ENCODE measurements at places on chromosomes 5 and 9.

DNA sequence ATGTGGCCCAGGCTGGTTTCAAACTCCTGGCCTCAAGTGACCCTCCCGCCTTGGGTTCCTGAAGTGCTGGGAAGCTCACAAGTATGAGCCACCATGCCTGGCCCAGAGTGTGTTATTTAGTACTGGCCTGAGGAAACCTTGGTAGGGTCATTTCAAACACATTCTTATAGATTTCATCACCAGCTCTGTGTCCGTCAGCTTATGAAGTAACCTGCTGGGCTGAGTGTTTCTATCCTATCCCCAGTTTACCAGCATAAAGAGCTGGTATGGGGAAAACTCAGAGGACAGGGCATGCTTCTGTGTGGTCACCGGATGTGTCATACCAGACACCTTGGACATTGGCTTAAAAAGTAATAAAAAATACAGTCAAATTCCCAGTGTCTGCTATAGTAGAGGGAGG lies 45.3 kb downstream of the PTPN3 start:
- H3K27ac ChIP-seq = no peak overlapping the region
- H3K27me3 ChIP-seq = no peaks in the 10 kb centered on the region
- H3K36me3 ChIP-seq = no peaks in the 10 kb centered on the region
- no peaks in the 10 kb centered on the region for H3K4me1 ChIP-seq

DNA sequence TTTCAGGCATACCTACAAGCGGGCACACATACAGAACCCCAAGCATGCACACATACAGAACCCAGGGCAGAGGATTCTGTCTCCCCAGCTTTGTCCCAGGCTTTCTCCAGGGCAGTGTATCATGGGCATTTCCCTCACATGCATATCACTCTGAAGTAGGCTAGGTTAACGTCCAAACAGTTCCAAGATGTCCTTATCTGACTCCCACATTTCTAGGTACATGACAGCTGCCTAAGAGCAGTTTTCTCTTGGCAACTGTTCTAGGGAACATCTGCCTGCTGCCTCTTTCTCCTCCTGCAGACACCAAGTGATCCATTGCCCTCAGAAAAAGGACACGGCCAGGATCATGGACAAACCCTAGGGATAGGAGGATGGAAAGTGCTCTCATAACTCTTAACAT lies 84.9 kb upstream of the NR3C1 start:
- no peak overlapping the region for H3K27ac ChIP-seq
- H3K4me3 ChIP-seq = no peak overlapping the region
- no peaks in the 10 kb centered on the region for H3K27me3 ChIP-seq
- H3K36me3 ChIP-seq = no peaks in the 10 kb centered on the region
- no peak for DNase-seq
- no peaks in the 10 kb centered on the region for H3K4me1 ChIP-seq

- no peaks in the 10 kb centered on the region for H3K36me3 ChIP-seq
- no peak overlapping the region for H3K4me3 ChIP-seq
- no peak overlapping the region for H3K27ac ChIP-seq
Measured at GRCh38 chr5:36172599-36172998, 20.7 kb downstream of the SKP2 start.

- no peaks in the 10 kb centered on the region for H3K36me3 ChIP-seq
- H3K4me3 ChIP-seq = no peak overlapping the region
- no peaks in the 10 kb centered on the region for H3K27me3 ChIP-seq
- H3K27ac ChIP-seq = no peak overlapping the region
- no peak for DNase-seq
Measured at GRCh38 chr5:25301836-25302235, 657.1 kb upstream of the CDH10 start.

- no peak overlapping the region for H3K4me3 ChIP-seq
- H3K27ac ChIP-seq = no peak overlapping the region
- no peaks in the 10 kb centered on the region for H3K4me1 ChIP-seq
- DNase-seq = no peak
- no peaks in the 10 kb centered on the region for H3K27me3 ChIP-seq
- H3K36me3 ChIP-seq = no peaks in the 10 kb centered on the region
Measured at GRCh38 chr9:100028201-100028784, 70.5 kb downstream of the ERP44 start.

DNA sequence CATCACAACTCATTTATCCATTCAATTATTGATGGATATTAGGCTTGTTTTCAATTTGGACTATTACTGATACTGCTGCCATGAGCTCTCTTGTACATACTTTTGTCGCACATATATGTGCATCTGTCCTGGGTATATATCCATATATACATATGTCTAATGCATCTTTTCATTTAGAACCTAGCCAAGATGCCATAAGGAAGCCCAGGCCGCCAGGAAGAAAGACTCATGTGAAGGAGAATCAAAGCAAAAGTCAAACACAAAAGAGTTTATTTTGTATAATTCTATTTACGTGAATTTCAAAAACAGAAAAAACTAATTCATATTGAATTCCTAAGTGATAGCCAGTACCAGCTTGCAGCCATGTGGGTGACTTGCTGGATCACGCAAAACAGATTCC lies 79.0 kb downstream of the ADAMTS12 start:
- H3K4me3 ChIP-seq = no peak overlapping the region
- no peak for DNase-seq
- no peaks in the 10 kb centered on the region for H3K27me3 ChIP-seq

GRCh38 chr5:41637424-41637823 lies 127.0 kb upstream of the PLCXD3 start:
- H3K27me3 ChIP-seq = no peaks in the 10 kb centered on the region
- no peak for DNase-seq
- no peaks in the 10 kb centered on the region for H3K4me1 ChIP-seq
- H3K27ac ChIP-seq = no peak overlapping the region

DNA sequence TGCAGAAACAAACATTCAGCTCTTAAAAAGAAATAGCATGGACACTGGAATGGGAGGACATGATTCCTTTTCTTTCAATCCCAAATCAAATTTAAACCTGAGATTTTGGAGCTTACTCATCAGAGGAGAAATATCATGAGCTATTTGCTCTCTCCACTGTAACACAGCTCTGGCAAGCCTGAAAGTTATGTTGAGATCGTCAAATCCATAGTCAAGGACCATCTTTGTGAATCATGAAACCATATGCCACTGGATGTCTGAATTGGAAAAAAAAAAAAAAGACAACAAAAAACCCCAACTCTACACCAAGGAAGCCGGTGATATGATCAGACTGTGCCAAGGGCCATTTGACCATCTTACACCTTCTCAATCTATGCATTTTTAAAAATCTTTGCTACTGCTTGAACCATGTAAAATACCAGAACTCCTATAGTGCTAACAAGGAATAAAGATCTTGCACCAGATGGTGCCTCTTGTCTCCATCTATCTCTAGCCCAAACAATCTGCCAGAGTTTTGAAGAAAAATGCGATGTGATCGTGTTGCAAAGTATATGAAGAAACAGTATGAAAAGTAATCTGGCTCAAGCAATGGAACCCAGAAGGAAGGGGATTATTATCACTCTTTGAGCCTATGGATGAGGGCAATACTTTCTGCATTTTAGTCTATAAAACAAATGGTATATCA lies 138.1 kb upstream of the MEF2C start:
- H3K27me3 ChIP-seq = no peaks in the 10 kb centered on the region
- no peaks in the 10 kb centered on the region for H3K36me3 ChIP-seq
- no peak overlapping the region for H3K4me3 ChIP-seq
- H3K4me1 ChIP-seq = no peaks in the 10 kb centered on the region
- DNase-seq = no peak

DNA sequence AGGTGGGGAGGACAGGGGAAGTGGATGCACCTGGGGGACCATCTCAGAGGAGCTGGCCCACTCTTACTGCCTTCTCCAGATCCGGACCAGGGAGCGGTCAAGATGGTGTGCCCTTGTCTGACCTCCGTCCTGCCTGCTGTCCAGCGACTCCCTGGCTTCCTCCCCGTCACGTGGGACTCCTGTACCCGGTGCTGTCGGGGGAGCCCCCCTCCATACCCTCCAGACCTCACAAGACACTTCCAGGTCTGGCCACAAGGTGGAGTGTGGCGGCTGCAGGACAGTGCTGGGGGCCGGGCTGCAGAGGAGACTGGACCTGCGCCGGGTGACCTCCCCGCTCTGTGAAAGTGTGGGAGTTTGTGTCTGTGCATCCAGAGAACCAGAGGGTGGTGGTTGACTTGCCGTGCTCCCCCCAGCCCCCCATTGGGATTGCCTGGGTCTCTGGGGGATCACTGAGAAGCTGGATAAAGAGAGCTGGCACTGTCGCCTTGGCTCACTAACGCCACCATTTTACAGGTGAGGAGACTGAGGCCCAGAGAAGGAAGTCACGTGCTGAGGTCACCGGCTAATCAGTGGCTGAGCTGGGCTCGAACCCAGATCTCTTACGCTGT lies 1.9 kb upstream of the CRB2 start:
- no peaks in the 10 kb centered on the region for H3K4me1 ChIP-seq
- H3K36me3 ChIP-seq = no peaks in the 10 kb centered on the region
- peak overlapping the region; percentile 4 for H3K27ac ChIP-seq

GRCh38 chr9:137304383-137305059 lies 2.5 kb upstream of the NRARP start:
- peaks cover 14% of the 10 kb centered on the region for H3K4me1 ChIP-seq
- peaks cover 2% of the 10 kb centered on the region for H3K27me3 ChIP-seq
- H3K4me3 ChIP-seq = peak overlapping the region; percentile 38
- no peak for DNase-seq

DNA sequence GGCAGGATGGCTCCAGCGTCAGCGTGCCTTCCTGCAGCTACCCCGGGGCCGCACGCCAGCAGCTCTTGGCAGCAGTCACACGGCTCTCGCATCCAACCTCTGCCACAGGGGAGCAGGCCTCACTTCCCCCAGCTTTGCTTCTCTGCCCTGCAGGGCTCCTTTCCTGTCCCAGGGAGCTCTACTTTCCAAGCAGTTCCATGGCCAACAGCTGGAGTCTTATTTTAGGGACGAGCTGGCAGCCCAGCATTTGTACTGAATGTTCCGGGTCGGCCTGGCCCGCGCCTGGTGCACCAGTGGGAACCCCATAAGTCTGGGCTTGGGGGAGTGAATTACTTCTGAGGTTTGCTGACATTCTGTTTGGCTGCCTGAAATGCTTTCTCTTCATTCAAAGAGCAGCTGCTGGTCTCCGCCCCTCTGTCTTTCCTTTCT lies 34.6 kb downstream of the GADD45G start:
- no peak for DNase-seq
- H3K4me1 ChIP-seq = no peaks in the 10 kb centered on the region
- H3K27me3 ChIP-seq = no peaks in the 10 kb centered on the region
- H3K4me3 ChIP-seq = no peak overlapping the region
- peak overlapping the region; percentile 36 for H3K27ac ChIP-seq
